ENCODE measurements at places on chromosomes 2 and 18.

GRCh38 chr2:212424082-212424481, 114.5 kb downstream of the ERBB4 start:
- no peak for DNase-seq

GRCh38 chr2:180523621-180524340, 456.6 kb upstream of the UBE2E3 start:
- no peak for DNase-seq

DNA sequence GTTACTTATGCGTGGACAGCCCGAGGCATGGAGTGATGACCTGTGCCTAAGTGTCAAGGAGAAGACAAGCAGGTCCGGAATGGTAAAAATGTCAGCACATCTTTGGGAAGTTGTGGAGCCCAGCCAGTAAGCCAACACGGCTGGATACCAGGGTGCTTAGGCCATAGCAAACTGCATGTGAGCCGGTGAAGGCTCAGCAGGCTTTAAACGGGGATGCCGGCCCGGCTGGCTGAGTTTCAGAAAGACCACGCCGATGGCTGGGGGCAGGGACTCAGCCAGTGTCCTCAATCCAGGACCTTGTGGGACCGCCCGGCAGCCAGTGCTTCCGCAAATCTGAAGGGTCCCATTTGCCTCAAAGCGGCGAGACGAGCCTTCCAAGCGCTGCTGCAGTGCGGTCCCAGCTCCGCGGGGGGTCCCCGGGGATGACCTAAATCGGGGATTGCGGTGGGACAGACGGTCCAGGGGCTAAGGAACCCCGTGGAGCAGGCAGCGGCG, 946 bp upstream of the AGAP1 start:
- peak; percentile 23 for DNase-seq

GRCh38 chr18:13096232-13096631, 105.1 kb downstream of the CEP192 start:
- no peak for DNase-seq

DNA sequence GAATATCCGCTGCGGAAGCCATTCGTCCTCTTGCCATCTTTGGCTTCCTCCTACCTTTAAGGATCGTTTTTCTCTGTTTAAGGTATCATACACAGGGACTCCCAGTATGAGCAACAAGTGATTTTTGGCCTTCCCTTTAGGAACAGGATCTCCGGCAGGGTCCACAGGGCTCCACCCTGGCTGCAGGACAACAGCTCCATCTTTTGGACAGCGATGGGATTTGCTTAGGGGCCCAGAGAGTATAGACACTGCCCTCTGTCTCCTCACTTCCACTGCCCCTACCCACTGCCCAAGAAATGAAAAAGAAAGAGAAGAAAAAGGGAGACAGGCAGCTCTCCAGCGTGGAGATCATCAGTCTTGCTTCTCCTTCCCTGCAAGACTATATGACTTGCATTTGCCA, 224.5 kb downstream of the UXS1 start:
- no peak for DNase-seq

GRCh38 chr18:13105059-13105458, 113.5 kb upstream of the LDLRAD4 start:
- no peak for DNase-seq

DNA sequence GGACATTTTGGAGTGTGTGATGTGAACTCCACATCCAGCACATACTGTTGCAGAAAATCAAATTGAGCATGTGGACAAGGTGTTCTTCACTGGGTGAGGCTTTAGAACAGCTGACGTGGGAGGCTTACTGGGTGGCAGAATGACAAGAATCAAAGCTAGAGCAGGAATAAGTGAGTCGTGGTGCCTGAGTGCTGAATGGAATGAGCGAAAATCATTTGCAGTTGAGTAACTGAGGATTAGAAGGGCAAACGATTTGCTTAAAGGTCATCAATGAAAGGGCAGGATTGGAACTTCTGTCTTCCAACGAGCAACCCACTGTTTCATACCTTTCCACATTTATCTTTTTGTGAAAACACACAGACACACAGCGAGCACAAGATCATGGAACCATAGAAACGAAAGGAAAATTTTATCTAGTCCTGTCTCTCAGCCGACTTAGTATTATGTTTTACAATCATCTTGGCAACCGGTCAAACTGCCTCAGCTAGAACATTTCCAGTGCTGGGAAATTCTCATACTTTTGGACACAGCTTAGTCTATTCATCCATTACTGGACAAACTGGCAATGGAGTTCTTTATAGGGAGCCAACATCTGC, 7.2 kb upstream of the DAW1 start:
- peak; percentile 79 for DNase-seq

DNA sequence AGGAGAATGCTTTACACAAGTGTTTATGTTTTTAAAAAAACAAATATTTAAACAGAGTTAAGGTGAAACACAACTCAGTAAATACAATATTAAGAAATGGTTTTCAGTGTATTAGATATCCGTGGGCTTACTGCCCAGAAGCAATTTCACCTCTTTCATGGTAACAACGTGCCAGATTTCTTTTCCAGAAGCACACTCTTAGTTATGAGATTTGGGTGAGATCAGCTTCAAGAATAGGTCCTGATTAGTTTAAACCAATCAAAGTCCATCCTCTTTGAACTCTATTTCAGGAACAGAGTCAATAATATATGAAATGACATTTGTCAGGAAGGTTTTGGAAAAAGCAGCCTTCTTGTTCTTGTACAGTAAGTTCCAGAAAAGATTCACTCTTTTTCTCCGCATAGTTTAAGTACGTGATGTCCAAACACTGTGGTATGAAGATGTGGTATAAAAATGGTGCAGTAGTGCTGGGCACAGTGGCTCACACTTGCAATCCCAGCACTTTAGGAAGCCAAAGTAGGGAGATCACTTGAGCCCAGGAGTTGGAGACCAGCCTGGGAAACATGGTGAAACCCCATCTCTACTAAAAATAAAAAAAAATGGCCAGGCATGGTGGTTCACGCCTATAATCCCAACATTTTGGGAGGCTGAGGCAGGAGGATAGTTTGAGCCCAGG, 14.7 kb downstream of the USP34 start:
- DNase-seq = no peak

- no peak for DNase-seq
Observed at GRCh38 chr2:237184192-237184918, 98.7 kb downstream of the COPS8 start.

- DNase-seq = no peak
Observed at GRCh38 chr2:171972329-171972982, 27.3 kb upstream of the METAP1D start.

DNA sequence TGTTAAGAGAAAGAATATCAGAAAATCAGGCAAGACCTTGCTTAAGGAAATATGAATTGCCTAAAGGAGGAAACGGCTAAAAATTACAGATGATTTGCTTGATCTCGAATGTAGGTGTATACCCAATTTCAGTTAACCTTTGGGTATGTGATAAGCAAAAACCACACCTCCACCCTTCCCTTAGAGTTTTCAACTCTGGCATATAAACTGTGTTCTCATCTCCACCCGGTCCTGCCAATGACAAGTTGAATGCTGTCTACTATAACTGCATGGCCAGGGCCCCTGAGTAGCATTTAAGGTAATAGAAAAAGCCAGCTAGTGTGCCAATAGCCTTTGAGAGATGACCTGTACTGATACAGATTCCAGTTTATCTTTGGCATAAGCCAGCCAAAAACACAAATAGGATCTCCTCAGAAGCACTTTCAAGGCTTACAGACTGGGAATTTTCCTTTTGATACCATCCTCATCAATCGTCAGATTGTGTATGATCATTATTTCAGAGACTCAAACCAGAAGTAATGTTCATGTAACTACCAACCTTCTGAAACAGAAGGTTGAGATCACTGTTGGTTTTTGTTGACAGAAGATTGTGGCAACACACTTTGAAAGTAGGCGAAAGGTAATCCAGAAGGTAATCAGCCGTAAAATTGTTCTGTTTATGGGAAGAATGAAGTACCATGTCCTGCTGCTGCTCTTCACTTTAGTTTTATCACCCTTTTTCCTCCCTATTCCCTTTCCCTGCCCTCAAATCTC, 163.1 kb downstream of the GFPT1 start:
- DNase-seq = no peak

DNA sequence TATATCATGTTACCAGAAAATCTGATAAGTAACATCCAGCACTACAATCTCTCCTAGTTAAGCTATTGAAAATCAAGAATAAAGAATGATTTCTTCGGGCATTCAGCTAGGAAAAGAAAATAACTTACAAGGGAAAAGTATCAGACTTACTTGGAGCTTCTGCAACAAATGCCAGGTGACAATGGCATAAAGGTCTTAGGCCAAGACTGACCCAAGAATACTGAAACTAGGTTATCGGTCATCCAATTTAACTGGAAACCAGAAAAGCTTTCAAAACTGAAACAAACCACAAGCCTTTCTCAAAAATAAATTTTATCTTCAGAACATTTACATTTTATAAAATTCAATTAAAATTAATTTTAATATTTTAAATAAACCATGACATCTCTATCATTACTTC, 214.0 kb upstream of the CCDC68 start:
- no peak for DNase-seq

DNA sequence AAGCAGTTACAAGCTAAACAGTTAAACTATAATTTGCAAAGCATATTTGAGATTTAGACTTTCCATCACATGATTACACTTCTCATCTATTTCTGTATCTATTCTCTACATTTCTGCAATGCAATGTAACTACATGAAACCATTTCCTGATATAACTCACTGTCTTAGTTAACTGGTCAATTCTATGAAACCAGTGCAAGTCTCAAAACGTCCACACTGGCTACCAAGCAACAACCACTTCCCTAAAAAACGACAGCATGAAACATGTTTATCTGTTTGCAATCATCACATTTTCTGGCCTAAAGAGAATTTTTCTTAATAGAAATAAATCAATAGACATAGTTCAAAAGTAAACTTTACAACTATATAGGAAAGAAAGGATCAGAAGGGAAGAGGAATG, 17.4 kb downstream of the FECH start:
- DNase-seq = no peak

DNA sequence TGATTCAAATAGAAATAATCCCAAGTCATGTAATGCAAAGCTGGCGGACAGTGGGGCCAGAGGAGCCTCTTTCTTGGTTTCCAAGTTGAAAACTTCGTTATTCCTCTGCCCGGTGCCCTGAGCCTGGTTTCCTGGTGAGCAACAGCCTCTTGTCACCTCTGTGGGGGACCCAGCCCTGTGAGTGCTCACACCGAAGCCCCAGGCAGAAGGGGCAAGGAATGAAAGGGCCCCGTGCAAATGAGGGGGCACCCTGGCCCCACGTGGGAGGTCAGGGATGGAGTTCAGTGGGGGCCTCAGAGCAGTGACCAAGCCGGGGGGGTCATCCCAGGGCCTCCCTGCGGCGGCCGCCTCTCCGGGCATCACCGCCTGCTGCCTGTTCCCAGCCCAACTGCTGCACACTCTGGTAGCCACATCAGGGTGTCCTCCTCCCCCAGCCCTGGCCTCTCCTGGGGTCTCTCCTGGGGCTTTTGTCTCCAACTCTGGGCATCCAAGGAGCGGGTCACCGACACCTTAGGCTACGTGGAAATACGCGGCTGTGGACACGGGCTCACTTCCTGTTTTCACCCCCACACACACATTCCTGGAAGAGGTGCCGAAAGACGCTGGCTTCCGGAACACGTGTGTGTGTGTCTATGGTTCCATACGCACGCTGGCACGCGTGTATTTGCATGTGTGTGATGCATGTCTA, 64.5 kb downstream of the TWIST2 start:
- DNase-seq = no peak

- DNase-seq = peak; percentile 78
Observed at GRCh38 chr2:237673130-237674001, 46.0 kb downstream of the LRRFIP1 start.

GRCh38 chr2:39696838-39697237, 31.1 kb downstream of the TMEM178A start:
- DNase-seq = peak; percentile 73

- DNase-seq = no peak
Observed at GRCh38 chr2:97354576-97354975, 235.1 kb downstream of the ANKRD36B start.

- peak; percentile 39 for DNase-seq
Observed at GRCh38 chr18:286515-287310, 18.9 kb upstream of the THOC1 start.

DNA sequence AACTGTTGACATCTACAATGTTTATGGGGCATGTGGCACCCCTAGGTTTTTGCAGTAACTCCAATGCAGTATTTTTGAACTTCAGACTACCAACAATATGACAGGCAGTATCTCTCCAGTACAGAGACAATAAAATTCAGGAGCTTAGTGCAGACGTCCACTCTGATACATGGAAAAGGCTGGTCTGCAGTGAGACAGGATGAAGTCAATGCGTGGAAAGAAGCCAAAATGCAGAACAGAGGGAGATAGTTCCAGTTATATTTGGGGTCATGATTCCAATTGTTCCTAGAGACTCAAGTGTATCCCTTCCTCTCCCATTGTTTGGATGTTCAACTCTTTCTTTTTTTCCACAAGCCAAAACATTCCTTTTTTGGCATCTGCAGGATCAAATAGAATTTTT, 18.7 kb upstream of the SMAD2 start:
- no peak for DNase-seq

DNA sequence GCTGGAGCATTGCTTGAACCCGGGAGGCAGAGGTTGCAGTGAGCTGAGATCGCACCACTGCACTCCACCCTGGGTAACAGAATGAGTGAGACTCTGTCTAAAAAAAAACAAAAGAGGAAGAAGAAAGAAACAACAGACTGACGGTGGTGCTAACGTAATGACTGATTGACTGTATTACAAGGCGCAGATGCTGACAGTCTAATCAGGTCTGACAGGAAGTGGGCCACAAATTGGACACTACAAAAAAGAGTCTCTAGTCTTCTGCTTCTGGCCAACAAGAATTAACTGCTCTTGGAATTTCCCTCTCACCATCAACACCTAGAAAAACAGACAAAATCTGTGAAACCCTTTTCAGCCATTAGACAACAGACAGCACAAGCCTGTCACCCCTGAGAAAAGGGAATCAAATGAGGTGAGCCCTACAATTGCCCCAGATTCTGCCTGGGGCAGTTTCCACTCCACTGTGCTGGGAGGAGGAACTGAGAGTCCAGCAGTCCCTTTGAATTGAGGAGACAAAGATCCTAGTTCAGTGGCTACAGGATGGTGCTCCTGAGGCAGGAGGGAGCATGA, 43.3 kb downstream of the SNED1 start:
- no peak for DNase-seq

DNA sequence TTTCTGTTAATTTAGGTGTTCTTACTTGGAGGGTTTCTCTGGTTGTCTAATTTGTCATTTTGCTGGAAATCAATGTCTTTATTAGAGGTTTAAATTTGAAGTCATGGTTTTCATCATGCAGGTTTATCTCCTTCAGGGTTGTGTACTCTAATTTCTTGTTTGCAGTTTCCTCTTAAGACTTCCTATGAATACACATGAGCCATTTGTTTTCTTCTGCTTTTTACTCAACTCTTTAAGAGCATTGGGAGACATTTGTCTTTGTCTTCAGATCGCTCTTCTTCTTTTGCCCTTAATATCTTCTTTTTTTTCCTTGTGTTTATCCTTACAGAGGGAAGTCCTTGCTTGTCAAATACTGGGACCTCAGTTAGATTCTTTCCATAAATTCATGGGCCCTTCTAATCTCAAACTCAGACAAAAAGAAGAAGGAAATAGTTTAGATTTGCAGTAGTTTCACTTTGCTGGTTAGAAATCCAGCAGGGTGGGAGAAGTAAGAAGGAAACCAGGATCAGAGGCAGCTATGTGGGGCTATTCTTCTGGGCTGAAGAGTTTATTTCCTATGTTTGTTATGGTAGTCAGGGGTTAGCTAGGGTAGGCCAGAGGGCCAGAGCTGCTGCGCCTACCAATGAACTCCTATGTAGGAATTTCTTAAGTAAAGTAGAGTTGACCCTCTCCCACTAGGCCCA, 176.6 kb downstream of the DYSF start:
- DNase-seq = peak; percentile 12
